ENCODE measurements at places on chromosomes 4 and X.

DNA sequence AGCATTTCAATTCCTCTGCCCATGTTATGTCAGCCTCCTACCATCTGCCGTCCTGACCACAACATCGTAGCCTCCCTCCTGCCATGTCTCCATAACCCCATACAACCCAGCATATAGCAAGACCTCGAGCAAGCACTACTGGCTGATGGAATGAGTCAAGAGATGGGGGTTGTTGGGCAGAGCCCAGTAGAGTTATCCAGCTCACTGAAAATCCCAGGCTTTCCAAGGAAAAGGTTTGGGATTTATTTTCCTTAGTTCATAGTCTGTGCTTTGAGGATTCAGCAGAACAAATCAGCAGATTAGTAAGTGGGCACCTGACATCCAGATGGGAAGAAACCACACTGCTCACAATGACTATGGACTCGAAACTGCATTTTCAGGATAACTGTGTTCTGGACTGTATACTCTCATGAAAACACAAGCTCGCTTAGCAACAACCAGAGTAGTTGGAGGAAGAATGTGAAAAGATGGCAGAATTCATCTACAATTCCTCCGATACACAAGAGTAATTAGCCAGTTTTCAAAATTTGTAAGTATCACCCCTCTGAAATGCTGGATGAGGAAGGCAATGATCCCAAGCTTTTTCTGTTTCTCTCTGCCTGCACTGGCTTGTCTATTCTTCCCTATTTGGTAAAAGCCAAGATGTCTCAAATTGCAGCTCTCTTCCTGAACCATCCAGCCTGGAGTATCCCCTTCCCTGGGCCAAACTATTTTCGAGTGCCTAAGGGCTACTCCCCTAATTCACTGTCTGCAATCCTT is 186.2 kb upstream of the TBL1X start:
- DNase-seq: no peak

- DNase-seq: no peak
These were observed 298.1 kb upstream of the SLC7A11 start for GRCh38 chr4:138540056-138540800.

- no peak for DNase-seq
These were observed 37.0 kb upstream of the CD99L2 start for GRCh38 chrX:150935467-150935866.

GRCh38 chr4:17285747-17286146 is 226.1 kb downstream of the QDPR start:
- no peak for DNase-seq

- DNase-seq: no peak
These were observed 102.8 kb downstream of the ITIH6 start for GRCh38 chrX:54695231-54695630.

DNA sequence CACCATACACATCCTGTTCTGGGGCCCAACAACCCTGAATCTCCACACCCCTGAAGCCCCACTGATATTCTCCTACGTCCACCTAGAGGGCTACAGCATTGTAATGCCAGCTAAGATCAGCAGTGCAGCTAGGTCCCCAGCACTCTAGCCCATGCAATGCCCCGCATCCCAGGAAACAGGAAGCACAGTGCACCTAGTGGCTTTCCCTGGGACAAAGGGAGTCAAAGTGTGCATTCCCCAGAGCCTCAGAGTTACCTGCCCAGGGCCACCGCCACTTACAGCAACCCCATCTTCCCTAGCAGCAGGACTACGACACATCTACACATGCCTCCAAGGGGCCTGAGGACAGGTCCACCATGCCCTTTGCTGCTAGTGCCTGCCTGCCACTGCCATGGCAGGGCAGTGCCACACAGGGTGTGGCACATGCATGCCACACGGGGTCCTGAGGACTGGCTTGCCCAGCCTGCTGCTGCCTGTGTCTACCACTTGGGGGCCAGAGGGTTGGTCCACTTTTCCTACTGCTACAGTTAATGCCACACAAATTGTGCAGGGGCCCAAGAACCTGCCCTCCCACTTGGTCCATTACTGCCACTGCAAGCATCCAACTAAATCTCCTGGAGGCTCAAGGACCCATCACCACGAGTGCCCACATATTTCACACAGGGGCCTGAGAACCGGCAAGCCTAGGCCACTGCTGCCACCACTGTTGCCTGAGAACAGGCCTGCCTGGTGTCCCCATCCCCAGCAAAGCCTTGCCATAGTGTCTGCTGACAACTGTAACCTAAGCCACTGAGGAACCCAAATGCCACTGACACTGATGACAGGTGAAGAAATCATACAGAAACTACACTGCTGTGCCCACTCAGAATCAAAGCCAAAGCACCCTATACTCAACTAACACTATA is 23.7 kb downstream of the TLR6 start:
- no peak for DNase-seq

- DNase-seq: no peak
These were observed 232.7 kb downstream of the FSTL5 start for GRCh38 chr4:161931089-161931488.

- DNase-seq: no peak
These were observed 187.0 kb upstream of the LDB2 start for GRCh38 chr4:17085416-17085815.

DNA sequence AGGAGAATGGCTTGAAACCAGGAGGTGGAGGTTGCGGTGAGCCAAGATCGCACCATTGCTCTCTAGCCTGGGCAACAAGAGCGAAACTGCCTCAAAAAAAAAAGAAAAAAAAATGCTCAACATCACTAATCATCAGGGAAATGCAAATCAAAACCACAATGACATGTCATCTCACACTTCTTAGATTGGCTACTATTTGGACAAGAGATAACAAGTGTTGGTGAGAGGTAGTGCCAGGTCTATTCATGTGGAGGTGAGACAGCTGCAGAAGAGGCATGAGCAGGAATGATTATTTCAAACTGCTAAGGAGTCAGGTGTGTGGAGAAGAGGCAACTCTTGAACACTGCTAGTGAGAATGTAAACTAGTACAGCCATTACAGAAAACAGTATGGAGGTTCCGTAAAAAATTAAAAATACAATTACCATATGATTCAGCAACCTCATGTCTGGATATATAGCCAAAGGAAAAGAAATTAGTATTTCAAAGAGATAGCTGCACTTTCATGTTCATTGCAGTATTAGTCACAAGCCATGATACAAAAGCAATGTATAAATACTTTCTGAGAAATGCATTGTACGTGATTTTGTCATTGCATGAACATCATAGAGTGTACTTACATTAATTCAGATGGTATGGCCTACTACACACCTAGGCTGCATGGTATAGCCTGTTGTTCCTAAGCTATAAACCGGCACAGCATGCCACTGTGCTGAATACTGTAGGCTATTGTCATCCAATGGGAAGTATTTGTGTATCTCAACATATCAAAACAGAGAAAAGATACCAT is 75.3 kb downstream of the TMEM144 start:
- no peak for DNase-seq

GRCh38 chrX:134632355-134632754 is 25.9 kb downstream of the PLAC1 start:
- no peak for DNase-seq

GRCh38 chr4:150302553-150302952 is 224.3 kb downstream of the DCLK2 start:
- peak; percentile 20 for DNase-seq

DNA sequence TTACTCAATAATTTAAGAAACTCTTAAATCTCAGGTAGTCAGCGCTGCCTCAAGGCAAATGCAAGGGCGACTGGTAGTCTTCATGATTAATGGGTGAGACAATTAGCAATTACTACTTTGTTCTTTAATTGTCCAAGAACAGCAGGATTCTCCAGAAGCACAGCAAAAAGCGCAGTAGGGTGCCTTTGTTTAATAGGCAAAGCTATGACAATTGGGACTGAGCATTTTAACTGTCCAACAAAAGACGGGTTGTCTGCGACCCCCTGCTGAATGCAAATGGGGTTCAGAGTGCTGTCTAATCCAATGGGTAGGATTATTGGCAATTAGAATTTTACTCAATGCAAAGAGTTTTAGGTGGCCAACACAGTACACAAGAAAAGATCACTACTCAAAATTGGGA is 286.1 kb downstream of the CHIC1 start:
- no peak for DNase-seq

GRCh38 chr4:120418146-120418545 is 351.5 kb upstream of the MAD2L1 start:
- no peak for DNase-seq
